ENCODE measurements at places on chromosomes 16 and 17. TPM values are rescaled to one million over a fixed set of nuclear protein-coding genes. Genes with fewer than 3 reads are reported as not detected.

The CYB5B gene
- 152 TPM for total RNA-seq

The DNAAF8 gene
- 2.6 TPM for total RNA-seq

The TMIGD1 gene
- not detected for total RNA-seq

The KRTAP2-2 gene
- total RNA-seq: not detected

The SERPINF2 gene
- not detected for total RNA-seq

The SP6 gene
- not detected for total RNA-seq

The SOST gene
- total RNA-seq: not detected

The MT1H gene
- total RNA-seq: 10.5 TPM

The TBC1D3E gene
- total RNA-seq: not detected

The C17orf50 gene
- not detected for total RNA-seq

The OR3A3 gene
- not detected for total RNA-seq

The HID1 gene
- total RNA-seq: under 0.01 TPM

The KRT35 gene
- not detected for total RNA-seq

The IL21R gene
- 36.2 TPM for total RNA-seq

The RNF112 gene
- 4.3 TPM for total RNA-seq

The FBXL16 gene
- 0.53 TPM for total RNA-seq

The SYNGR3 gene
- total RNA-seq: 1.1 TPM

The SPHK1 gene
- total RNA-seq: 34.3 TPM

The GPR139 gene
- total RNA-seq: not detected

The SNTB2 gene
- total RNA-seq: 35.5 TPM

The IKZF3 gene
- total RNA-seq: not detected

The ZMYND15 gene
- total RNA-seq: not detected

The CACNA1H gene
- total RNA-seq: 8.7 TPM

The ZNF771 gene
- 9.9 TPM for total RNA-seq

The CNTROB gene
- total RNA-seq: 35.7 TPM

The CEMP1 gene
- total RNA-seq: not detected

The GFAP gene
- total RNA-seq: 0.53 TPM

The KRTAP9-2 gene
- total RNA-seq: not detected

The GP1BA gene
- total RNA-seq: not detected

The OR2C1 gene
- total RNA-seq: not detected

The SLC47A1 gene
- total RNA-seq: 0.86 TPM

Data from myometrial cell (primary cell).